Nephron progenitor cell (in vitro differentiated cells): ENCODE measurements at places on chromosomes 4 and X.
A peak's percentile ranks its signal among the peaks of the same experiment; 100 is the strongest.

DNA sequence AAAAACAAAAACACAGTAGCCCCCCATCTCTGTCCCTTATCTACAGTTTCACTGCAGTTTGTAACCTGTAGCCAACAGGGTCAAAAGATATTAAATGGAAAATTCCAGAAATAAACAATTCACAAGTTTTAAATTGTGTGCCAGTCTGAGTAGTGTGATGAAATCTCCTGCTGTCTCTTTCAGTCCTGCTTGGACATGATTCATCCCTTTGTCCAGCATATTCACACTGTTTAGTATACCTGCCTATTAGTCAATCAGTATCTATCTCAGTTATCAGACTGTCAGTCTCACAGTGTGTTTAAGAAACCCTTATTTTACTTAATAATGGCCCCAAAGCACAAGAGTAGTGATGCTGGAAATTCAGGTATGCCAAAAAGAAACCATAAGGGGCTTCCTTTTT is 21.9 kb downstream of the CNOT6L start:
- no peak for DNase-seq

GRCh38 chr4:18197467-18197866 is 175.9 kb upstream of the LCORL start:
- DNase-seq = no peak

- DNase-seq = peak; percentile 37
Observed at GRCh38 chr4:87975466-87975865, at the start of gene SPP1. Gene SPP1, plus strand, starts transcription at chr4:87975714. Its CDS starts 1,182 bp downstream, at chr4:87976896.

GRCh38 chrX:9582956-9583355 is 118.1 kb downstream of the TBL1X start:
- no peak for DNase-seq

DNA sequence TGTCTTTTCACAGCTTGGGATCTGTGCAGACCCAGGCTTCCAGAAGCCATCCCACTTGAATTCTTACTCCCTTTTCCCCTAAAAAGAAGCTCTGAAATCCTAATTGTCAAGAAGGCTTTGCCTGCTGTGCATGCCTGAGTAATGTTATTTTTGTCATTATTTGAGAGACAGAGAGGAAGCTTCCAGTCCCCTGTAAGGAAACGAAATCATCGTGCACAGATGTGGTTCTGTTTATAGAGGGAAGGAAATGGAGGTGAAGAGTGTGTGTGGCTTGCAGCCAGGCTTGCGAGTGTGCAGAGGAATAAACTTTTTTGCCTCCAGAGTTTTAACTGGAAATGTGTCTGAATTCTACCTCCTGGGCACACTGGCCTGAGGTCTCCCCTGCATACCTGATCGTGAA is 70.2 kb downstream of the TBL1X start:
- DNase-seq = no peak

GRCh38 chr4:155974476-155974749 is 20.7 kb upstream of the CTSO start:
- no peak for DNase-seq

DNA sequence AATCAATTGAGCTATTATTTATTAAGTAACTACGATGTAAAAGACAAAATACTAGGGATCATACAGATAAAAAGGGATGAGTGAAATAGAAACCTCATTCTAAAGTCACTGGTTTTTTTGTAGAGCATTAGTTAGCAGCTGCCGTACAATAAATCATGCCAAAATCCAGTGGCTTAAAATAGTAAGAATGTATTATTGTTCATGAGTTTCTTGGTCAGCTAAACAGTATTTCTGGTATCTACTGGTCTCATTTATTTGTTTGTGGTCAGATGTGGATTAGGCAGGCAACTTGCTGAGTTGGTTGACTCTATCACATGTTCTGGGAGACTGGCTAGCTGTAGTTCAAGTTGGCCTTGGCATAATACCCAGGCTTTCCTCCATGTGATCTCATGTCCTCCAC is 667.3 kb downstream of the GALNTL6 start:
- no peak for DNase-seq

DNA sequence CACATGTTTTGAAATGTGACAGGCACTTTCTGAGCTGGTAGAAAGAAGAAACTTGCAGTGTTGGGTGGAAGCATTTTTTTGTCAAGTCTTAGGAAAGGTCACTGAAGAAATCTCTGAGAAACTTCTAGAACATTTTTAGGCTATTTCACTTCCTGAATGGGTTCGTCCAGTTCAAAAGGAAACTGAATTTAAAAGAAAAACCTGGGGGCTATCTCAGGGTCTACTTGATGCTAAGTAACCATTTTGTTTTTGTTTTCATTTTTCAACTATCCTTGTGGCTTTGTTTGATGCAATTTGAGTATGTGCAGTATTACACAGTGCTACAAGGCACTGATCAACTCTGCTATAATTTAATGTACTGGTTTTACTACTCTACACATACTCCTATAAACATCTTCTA is 34.0 kb upstream of the AMOT start:
- DNase-seq = no peak

DNA sequence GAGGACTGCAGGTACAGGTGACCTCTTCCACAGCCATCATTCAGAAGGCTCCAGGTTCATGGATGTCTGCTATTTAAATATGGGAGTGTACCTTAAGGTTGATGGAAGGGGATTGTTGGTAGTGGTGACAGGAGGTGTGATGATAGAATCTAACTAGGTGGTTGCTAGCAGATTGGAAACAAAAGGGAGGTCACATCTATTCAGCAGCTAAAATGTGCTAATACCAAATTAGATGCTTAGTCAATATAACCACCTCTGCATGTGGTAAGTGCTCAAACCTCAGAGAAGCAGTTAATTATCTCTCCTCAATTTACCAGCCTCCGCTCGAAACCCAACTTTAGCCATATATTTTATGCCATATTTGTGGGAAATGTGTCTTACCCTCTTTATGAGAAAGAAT is 98.7 kb upstream of the CCSER1 start:
- no peak for DNase-seq

- DNase-seq = peak; percentile 70
Observed at GRCh38 chr4:77819404-77819842, 255 bp upstream of the CNOT6L start.

- DNase-seq = no peak
Observed at GRCh38 chr4:139633661-139634060, 32.0 kb upstream of the MGST2 start.

GRCh38 chrX:53440621-53441517 is 6.7 kb upstream of the HSD17B10 start:
- peak; percentile 3 for DNase-seq

GRCh38 chrX:24018809-24019208 is 8.2 kb downstream of the KLHL15 start:
- DNase-seq = no peak
